Thoracic aorta (tissue), 2 donors: ENCODE measurements at places on chromosomes 16 and 17. TPM values are rescaled to one million over a fixed set of nuclear protein-coding genes. Genes with fewer than 3 reads are reported as not detected.
A peak's percentile ranks its signal among the peaks of the same experiment; 100 is the strongest.

KAT8 gene
- 75.7 TPM for total RNA-seq

CORO6 gene
- total RNA-seq = 55.0 TPM

RAP1GAP2 gene
- 12.4 TPM for total RNA-seq

PTGES3L gene
- total RNA-seq = 1.5 TPM

ADAP2 gene
- total RNA-seq = 69.2 TPM

MYH13 gene
- total RNA-seq = not detected

TPSD1 gene
- 3.1 TPM for total RNA-seq

CCDC78 gene
- 0.95 TPM for total RNA-seq

CPPED1 gene
- total RNA-seq = 38.4 TPM

MYH8 gene
- total RNA-seq = not detected

ZNF174 gene
- total RNA-seq = 16.8 TPM

MARVELD3 gene
- not detected for total RNA-seq

FOXC2 gene
- total RNA-seq = 54.5 TPM

AGRP gene
- total RNA-seq = not detected

IRX5 gene
- 2.7 TPM for total RNA-seq

ALOX12B gene
- not detected for total RNA-seq

CDH8 gene
- 7.0 TPM for total RNA-seq

CCL7 gene
- total RNA-seq = not detected

AANAT gene
- not detected for total RNA-seq

USP7 gene
- total RNA-seq = 93.8 TPM

GRCh38 chr16:6362321-6362720, 970.3 kb upstream of the RBFOX1 start:
- no peak for DNase-seq

DNA sequence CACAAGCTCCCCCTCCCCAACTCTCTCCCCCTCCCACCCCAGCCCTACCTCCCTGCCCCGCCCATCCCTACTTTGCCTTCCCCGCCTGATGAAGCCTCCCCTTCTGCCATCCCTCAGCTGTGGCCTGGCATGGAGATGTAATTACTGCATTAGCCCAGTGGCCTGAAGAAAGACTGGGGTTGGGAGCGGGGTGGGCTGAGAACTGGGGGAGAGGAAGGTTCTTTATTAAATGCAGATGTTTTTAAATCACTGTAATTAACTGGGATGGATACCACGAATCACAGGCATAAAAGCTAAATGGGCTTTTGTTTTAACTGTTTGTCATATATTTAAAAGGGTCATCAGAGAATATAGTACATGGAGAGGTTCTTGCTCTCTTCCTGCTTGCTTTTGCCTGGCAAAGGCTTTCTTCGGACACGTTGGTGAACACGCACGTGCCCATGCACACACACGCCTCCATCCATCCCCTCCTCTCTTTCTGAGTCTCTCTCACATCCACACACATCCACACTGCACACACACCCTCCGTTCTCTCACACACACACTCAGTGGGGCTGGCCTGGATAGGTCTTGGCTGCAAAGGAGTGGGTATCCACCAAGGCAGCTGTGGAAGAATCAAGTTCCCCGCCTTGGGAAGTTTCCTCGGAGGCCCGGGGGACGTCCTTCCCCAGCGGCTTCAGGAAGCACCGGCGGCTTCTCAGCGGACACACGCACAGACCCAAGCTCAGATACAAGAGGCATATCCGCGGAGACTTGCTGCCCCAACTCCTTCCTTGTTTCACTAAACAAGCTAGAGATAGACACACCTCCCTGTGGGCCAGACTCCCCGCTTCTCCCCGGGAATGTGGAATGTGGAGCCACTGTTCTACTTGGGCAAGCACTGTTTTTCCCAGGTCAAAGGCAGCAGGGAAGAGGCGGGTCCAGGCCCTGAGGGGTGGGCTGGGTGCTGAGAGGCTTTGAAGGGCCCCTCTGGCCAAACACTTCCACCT, 27.4 kb upstream of the TNRC6C start:
- DNase-seq = no peak

- DNase-seq = peak; percentile 48
Observed at GRCh38 chr17:3667366-3668278, 756 bp downstream of the TAX1BP3 start.

GRCh38 chr16:19696328-19696727, 21.7 kb downstream of the KNOP1 start:
- peak; percentile 29 for DNase-seq

GRCh38 chr16:66695471-66695934, 1.0 kb downstream of the CMTM4 start:
- DNase-seq = no peak

DNA sequence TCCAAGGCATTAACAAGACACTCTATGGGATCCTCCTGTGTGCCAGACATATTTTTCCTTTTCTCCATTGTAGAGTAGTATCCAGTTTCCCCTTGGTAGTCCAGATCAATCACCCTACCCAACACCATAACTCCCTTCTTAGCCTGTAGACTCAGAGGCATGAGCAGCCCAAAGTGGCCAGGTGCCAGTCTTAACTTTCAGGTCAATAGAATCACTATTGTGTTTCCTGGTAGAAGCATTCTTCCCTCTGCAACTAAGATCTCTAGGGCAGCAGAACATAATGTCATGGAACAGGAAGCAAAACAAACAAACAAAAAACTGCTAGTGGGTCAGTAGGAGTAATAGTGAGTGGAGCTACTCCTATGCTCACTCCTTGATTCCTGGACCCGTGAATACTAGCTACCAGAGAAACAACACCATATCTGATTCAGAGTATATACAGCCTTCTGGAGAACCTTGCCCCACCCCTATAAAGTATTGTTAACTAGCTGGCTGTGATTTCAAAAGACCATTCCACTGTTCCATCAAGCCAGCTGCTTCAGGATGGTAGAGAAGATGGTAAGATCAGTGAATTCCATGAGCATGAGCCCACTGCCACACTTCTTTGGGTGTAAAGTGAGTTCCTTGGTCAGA, 11.2 kb upstream of the CLEC19A start:
- DNase-seq = no peak

GRCh38 chr16:16121185-16121727, 102.0 kb downstream of the ABCC6 start:
- DNase-seq = no peak

DNA sequence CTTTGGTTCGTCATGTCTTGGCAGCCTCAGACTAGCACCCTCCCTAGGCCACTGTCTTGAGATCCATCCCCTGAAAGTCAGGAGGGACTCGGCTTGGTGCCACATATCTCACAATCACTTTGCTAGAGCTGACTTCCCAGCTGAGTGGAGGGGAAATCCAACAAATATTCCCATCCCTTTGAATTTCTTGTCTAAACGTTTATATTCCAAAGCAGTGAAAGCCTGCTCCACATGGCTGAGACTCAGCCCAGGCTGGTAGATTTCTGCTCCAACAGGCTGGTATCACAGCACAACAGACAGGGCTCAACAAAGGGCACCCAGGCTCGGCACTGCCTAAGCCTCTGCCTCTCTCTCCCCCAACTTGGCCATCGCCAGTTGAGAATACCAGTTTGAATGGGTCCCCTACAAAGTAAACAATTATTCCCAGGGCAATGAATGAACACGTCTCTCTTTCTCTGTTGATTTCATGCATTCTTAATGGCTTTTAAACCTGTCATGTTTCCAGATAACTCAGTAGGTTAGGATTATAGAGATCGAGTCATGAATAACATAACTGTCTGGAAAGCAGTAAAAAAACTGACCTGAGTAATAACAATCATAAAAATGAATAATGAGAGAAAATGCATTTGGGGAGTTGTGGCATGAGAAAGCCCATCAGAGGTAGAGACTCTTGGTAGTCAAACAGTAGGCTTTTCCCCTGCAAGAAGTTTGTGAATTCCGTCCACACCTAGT, 1.0 kb downstream of the KRT13 start:
- DNase-seq = no peak

- no peak for DNase-seq
Observed at GRCh38 chr17:76707985-76708807, 2.6 kb downstream of the MXRA7 start.

- no peak for DNase-seq
Observed at GRCh38 chr16:495127-495748, 32.3 kb upstream of the CAPN15 start.

- DNase-seq = no peak
Observed at GRCh38 chr16:46970089-46970488, 3.4 kb downstream of the DNAJA2 start.

GRCh38 chr16:56286809-56287208, 95.5 kb downstream of the GNAO1 start:
- no peak for DNase-seq

- no peak for DNase-seq
Observed at GRCh38 chr16:57366544-57367040, 5.7 kb upstream of the CX3CL1 start.

DNA sequence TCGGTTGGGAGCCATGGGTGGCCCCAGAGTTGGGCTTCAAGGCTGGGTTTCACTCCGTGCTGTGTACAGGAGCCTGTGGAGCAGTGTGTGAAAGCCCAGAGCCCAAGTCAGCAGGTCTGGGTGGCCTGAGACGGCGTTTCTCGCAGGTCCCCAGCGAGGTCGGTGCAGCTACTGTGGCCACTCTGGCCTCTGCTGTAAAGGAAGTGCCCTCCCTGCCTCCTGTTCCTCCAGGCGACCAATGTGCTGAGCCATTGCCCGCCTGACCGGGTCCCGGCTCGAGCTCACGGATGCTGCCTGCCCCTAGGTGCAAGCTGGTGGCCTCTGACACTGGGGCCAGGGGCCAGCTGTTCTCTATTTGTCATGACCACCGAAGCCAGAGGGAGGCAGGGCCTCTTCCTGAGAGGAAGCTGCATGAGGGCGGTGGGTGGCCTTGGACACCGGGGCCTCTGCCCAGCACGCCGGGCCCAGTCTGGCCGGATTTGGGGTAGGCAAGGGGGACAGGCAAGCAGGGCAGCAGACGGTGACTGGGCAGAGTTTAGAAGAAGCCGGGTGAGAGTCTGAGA, 170.9 kb downstream of the IRF8 start:
- no peak for DNase-seq

DNA sequence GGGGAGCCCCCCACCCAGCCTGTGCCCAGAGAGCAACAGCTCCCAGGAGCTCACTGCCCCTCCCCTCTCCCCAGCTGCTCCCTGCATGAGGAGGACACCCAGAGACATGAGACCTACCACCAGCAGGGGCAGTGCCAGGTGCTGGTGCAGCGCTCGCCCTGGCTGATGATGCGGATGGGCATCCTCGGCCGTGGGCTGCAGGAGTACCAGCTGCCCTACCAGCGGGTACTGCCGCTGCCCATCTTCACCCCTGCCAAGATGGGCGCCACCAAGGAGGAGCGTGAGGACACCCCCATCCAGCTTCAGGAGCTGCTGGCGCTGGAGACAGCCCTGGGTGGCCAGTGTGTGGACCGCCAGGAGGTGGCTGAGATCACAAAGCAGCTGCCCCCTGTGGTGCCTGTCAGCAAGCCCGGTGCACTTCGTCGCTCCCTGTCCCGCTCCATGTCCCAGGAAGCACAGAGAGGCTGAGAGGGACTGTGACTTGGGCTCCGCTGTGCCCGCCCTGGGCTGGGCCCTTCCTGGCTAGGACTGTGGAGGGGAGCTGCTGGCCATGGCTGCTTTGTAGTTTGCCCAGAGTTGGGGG, 584 bp downstream of the TCAP start:
- DNase-seq = no peak

- DNase-seq = no peak
Observed at GRCh38 chr17:76918811-76919210, 50.6 kb downstream of the MGAT5B start.

DNA sequence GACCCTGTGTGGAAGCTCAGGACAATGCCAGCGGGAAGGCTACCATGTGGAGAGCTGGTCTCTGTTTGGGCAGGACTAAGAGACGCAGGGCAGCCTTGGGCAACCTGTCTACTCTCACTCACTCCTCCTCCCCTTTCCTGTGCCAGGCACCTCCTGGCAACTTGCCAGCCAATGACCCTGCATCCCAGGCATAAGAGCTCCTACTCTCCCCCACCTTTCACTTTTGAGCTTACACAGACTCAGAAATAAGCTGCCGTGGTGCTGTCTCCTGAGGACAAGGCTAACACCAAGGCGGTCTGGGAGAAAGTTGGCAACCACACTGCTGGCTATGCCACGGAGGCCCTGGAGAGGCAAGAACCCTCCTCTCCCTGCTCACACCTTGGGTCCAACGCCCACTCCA, 2.6 kb downstream of the HBM start:
- DNase-seq = no peak

- no peak for DNase-seq
Observed at GRCh38 chr16:68781784-68782183, 44.7 kb downstream of the CDH1 start.

GRCh38 chr17:79836972-79837887, 2.0 kb downstream of the CBX4 start:
- no peak for DNase-seq

- no peak for DNase-seq
Observed at GRCh38 chr17:18921485-18921884, 30.5 kb upstream of the SLC5A10 start.

- DNase-seq = no peak
Observed at GRCh38 chr17:40361063-40361924, 3.2 kb downstream of the GJD3 start.

- no peak for DNase-seq
Observed at GRCh38 chr17:60601447-60602384, 1.7 kb downstream of the PPM1D start.

- DNase-seq = no peak
Observed at GRCh38 chr16:67760956-67761230, 41.8 kb upstream of the GFOD2 start.

DNA sequence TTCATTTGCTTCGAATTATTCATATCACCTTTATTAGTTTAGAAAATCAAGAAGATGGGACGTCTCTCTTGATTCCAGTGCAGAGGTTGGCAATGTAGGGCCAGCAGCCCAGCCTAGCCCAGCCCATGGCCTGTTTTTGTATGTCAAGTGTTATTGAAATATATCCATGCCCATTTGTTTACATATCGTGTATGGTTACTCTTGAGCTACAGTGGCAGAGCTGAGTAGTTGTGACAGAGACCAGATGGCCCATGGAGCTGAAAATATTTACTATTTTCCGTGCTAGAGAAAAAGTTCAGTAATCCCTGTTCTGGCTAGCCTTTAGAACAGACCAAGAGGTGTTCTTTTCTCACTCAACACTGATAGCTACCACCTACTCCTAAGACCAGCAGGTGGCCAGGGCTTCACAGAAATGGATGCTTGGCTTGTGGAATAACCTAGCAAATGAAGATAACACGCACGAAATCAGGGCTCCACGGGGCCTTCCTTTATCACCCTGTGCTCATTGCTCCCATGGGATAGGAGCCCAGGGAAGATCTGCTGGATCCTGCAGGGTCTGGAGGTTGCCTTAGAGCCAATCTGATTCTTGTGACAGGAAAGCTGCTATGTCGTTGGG, 123.2 kb upstream of the ANKFN1 start:
- DNase-seq = no peak

DNA sequence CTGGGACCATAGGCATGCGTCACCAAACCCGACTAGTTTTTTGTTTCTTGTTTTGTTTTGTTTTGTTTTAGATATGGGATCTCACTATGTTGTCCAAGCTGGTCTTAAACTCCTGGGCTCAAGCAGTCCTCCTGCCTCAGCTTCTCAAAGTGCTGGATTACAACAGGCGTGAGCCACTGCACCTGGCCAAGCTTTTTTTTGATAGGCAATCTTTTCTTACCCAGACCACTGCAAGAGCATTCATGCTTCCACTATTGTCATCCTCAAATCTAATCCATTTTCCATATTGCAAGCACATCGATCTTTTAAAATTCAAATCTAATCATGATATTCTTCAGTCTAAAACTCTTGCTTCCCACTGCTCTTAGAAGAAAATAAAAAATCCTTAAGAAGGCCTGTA, 10.3 kb upstream of the NACA2 start:
- no peak for DNase-seq
